ENCODE measurements at places on chromosomes 2 and 18.

DNA sequence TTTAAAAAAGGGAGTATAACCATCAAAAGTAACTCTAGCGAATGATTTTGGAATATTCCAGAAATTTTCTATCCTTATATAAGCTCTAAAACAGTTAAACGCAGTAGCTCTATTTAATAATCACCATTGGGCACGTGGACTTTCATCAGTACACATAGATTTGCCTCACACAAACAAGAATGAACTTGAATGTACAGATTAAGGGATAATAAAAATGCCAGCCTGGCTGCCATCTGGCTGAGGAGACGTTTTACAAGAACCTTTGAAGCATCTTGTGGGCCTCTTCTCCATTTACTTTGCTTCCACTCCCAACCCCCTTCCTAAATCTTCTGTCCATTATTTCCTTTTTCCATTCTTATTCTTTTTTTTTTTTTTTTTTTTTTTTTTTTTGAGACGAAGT, 47.2 kb downstream of the AGAP1 start:
- no peak for DNase-seq

- no peak for DNase-seq
Observed at GRCh38 chr2:60510713-60511112, 42.7 kb downstream of the BCL11A start.

DNA sequence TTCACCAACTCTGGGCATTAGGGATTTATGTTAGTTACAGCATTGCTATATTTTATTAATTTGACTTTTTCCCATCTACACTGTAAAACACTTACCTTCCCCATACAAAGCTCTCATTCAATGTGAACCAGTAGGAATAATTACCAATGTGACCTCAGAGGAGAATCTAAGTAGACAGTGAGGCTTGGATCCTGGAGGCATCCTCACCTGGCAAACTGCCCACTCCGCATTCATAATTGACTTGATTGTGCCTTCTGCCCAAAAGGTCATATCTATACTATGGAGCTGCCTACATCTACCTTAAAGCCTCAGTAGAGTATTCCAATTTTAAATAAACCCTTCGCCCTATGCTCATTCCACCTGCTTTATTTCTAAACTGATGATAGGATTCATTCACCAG, 45.4 kb upstream of the SCN1A start:
- no peak for DNase-seq

- DNase-seq = no peak
Observed at GRCh38 chr2:102983786-102984185, 222.0 kb downstream of the TMEM182 start.

DNA sequence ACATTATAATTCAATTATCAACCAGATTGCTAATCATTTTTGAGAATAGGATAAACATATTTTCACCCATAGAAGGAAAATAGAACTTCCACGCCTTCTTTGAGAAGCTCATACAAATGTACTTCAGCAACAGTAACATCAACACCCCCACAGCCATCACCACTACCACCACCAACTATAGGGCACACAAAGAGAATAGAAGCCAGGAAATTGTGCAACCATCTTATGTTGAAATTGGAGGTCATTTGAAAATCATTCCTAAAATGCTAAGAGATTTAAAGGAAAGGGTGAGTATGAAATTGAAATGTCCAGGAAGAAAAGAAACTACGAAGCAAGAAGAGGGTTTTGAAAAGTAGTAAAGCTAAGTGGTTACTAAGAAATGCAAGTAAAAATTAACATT, 563.4 kb downstream of the ZNF804A start:
- no peak for DNase-seq

DNA sequence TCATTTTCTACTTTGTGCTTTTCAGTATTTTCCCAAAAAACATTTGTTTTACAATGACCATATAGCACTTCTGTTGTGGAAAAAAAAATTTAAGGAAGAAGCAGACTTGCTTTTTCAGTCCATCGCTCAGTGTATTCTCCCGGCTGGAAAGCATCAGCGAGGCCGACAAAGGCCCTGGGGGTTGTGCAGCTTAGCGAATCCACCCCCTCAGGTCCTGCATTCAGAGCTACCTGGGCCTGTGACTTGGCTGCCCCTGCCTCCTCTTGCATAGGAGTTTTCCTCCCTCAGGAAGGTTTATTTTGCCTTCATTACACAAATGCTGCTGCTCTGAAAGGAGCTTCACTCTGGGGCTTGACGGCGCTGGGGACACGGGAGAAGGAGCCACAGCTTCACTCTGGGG, 244.4 kb upstream of the MGAT5 start:
- no peak for DNase-seq

DNA sequence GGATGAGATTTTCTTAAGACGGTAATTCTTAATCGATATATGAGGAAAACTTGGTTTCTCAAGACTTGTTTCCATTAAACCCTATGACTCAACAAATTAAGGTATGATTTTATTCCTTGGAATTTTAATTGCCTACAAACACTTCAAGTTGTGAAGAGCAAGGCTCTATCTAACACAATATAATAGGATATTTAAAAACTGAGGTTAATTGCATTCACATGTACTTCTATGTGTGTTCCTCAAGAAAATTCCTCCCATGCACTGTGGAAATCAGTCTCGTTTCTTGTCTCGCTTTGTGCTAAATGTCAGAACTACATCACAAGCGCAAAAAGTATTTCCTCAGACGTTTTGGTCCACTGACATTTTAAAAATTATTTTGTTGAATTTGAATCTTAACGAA, 109.6 kb upstream of the UNC80 start:
- no peak for DNase-seq

- DNase-seq = no peak
Observed at GRCh38 chr2:153169609-153170008, 309.0 kb downstream of the RPRM start.

DNA sequence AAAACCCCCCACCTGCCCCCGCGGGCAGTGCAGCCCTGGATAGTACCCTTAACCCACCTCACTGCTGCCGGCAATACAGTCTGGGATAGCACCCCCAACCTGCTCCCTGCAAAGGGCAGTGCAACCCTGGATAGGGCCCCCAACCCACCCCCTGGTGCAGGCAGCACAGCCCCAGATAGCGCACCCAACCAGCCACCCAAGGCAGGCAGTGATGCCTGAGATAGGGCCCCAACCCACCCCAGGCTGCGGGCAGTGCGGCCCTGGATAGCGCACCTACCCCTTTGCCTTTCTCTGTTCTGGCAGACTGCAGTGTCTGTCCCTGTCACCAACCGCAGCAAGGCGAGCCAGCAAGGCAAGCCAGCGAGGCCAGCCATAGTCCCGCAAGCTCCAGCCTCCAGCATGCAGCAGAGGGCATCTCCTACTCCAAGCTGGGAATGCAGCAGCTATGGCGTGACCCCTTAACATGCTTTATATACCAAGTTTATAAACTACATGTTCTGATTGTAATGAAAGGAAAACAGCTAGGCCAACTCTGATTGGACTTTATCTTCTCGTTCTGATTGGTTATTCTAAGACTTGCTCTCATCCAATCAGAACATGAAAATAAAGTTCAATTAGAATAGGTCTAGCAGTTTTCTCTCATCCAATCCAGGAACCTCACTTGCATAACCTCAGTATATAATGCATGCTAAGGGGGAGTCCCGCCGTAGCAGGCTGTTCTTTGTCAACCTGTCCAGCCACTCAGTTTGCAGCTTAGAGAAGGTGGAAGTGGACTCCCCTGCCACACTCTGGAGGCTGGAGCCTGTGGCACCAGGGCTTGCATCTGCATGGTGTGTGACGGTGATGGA, 34.1 kb upstream of the ANKRD62 start:
- no peak for DNase-seq

Data from stimulated activated CD8-positive, alpha-beta memory T cell treated with anti-CD3 and anti-CD28 coated beads, Interleukin-7, amount 100 ng/mL, for 1 hour (primary cell).